Thyroid gland (tissue), 4 donors: ENCODE measurements at places on chromosomes 12 and 14.

GRCh38 chr12:11667171-11667570 lies 17.7 kb downstream of the ETV6 start:
- DNase-seq: no peak

GRCh38 chr12:72610854-72611358 lies 338.7 kb downstream of the TRHDE start:
- DNase-seq: no peak

GRCh38 chr14:71209888-71210287 lies 302.6 kb downstream of the PCNX1 start:
- DNase-seq: no peak

GRCh38 chr14:57871459-57872080 lies 5.7 kb upstream of the SLC35F4 start:
- peak; percentile 58 for DNase-seq

GRCh38 chr14:85675957-85676356 lies 146.0 kb downstream of the FLRT2 start:
- no peak for DNase-seq

- no peak for DNase-seq
These were observed 116.6 kb downstream of the ETV6 start for GRCh38 chr12:11765817-11766794.

DNA sequence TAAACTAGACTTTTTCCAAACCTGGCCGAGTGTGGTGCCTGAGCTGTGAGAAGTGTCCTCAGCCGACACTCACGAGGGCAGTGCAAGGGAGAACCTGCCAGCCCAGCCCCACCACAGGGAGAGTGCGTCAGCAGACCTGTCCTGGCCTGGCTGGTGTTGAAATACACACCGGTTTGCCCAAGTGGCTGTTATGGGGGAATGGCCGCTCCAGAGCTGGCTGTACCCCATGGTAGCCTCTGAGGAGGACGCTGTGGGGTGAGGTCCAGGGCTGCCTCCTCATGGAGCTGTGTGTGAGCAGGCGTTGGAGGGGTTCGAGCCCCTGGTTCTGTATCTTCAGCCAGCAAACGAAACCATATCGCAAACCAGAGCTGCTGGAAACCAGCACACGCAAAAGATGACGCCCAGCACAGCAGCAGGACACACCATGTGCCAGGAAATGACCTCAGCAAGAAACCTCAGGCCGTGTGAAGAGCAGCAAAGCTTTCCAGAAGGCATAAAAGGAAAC lies 9.4 kb downstream of the ANKRD9 start:
- peak; percentile 94 for DNase-seq

DNA sequence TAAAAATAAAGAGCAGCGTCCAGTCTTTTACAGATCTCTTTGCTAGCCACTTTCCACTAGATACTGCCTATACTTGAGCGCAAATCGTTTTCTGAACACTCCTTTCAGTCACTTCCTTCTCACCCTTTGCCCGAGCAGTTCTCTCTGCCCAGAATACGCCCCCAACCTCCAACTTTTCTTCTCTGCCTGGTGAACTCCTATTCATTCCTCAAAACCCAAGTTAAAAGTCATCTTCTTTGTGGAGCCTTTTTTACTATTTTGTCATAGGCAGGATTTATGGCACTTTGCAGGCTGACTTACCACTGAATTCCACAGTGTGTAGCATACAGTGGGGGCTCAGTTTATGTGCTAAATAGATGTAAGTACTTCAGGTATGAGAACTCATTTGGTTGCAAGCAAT lies 4.0 kb downstream of the CCDC63 start:
- DNase-seq: no peak

GRCh38 chr14:53190938-53191337 lies 37.8 kb upstream of the DDHD1 start:
- DNase-seq: no peak

- no peak for DNase-seq
These were observed 30.1 kb downstream of the MED13L start for GRCh38 chr12:116247377-116247776.

DNA sequence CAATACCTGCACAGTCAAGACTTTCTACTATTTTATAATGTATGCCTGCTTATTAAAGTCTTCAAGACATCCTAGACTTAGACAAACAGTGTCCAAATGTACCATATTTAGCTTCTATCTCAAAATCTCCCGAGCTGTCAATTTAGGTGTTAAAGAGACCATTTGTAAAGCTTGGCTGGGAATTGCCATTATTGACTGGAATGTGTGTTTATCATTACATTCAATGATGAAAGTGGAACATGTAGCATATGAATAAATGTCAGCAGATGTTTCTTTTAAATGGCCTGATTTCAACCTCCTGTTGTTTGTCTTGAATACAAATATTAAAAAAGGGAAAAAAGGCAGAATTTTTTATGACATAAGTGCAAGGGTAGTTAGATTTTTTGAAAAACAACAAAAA lies 572.3 kb downstream of the PRKD1 start:
- DNase-seq: no peak

DNA sequence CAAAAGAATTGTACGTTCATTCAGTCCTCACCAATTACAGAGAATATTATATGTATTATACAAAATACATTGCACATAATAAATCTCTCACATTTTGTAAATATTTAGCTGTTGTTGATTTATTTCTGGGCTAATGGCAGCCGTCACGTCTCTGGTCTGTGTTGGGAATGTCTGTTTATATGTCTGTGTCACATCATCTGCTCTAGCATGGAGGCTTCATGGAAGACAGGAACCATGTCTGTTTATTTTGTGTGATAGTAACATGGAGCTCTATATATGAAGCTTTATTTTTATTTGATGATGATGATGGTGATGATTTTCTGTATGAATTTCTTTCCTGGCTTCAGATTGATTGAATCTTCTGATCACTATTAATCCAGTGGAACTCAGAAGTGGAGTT lies 138.4 kb downstream of the RAD51B start:
- no peak for DNase-seq

DNA sequence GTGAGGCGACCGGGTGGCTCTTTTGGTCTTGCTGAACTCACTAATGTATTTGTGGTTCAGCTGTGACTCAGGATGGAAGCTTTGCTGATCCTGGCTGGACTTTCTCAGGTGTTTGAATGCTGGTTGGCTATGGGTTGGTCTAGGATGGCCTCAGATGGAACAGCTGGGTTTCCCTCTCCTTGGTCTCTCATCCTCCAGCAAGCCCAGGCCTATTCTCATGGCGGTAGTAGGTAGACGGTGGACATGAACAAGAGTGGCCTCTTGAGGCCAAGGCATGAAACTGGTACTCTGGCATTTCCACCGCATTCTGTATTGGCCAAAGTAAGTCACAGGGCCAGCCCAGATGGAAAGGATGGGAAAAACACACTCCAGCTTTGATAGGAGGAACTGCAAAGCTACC lies 11.8 kb upstream of the POLR3B start:
- DNase-seq: peak; percentile 35

DNA sequence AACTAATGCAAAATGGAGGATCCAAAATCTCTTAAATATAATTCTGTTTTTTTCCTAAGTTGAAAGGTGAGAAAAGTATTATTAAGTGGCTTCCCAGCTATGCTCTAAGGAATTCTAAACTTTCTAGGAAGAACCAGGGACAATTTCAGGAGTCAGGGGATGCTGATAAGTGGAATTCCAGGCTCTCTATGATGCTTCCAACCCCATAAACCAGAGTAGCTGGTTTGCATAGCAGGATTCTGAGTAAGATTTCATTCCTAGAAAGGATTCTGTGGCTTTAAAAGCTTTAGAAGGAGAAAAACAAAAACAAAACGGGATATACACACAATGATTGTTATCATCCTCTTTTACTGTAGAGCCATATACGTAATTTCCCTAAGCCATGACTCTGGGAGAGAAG lies 93.9 kb downstream of the SLC16A7 start:
- DNase-seq: no peak

GRCh38 chr14:56482310-56482911 lies 97.2 kb upstream of the TMEM260 start:
- DNase-seq: no peak

DNA sequence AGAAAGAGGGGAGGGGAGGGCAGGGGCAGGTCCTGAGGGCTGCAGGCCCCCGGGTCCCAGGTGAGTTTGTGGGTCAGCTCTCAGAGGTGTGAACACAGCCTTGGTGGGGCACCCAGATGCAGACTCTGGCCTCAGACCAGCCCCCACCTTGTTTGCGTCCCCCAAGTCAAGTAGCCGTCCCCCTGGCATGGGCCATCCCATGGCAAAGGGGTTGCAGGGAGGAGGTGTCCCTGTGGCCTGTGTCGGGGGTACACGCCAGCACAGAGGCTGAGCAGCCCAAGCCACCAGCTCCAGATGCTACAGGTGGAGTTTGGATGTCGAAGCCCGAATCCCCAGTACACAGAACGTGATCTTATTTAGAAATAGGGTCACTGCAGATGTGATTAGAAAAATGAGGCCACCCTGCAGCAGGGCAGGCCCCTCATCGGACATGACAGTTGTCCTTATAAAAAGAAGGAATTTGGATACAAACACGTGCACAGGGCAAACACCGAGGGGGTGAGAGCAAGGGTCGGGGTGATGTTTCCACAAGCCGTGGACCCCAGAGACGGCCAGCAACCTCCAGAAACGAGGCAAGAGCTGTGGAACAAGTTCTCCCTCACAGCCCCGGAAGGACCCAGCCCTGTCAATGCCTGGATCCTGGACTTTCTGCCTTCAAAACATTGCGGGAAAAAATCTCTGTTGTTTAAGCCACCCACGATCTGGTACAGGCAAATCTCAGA lies 141.2 kb upstream of the C14orf180 start:
- no peak for DNase-seq

DNA sequence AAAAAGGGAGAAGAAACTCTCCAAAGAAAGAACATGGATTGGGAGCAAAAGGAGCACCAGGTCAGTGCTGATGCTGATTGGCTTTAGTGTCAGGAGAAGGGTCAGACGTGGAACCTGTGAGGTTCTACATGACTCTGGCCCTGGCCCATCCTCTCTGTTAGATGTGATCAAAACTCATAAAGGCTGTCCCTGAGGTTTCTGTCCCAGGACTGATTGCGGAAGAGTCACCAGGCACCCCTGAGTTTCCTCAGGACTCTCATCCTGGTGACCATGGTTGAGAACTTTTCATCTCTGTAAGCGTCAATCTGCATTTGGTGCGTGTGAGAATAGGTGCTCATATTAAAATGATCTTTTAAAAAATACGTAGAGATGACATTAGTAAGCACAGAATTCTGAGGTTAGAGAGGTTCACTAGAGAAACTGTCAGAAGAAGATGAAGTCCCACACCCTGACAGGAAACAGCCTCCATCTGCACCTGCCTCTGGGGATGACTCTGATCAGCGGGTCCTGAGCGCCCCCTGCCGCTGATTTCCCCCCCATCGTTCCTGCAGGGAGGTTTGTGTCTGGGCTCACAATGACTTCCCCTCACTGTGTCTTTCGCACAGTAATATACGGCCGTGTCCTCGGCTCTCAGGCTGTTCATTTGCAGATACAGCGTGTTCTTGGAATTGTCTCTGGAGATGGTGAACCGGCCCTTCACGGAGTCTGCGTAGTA lies 741.8 kb downstream of the TMEM121 start:
- no peak for DNase-seq
